Hematopoietic multipotent progenitor cell (in vitro differentiated cells): ENCODE measurements at places on chromosomes 1 and 21.
A peak's percentile ranks its signal among the peaks of the same experiment; 100 is the strongest.

DNA sequence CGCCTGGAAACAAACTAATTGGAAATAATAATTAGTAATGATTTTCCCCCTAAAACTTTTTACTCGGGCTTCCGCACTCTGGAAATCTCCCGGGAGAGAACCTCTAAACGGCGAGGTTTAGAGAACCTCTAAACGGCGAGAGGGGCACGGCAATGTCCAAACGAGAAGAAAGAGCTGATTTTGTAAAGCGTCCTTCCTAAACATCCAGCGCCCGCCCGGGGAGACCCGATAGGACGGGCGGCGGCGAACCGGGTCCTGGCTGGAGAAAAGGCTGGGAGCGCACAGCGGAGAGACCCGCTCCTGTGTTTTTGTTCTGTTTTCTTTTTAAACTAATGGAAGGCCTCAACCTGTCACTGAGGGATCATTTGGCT is 1.6 kb downstream of the PAX7 start:
- no peak for DNase-seq

DNA sequence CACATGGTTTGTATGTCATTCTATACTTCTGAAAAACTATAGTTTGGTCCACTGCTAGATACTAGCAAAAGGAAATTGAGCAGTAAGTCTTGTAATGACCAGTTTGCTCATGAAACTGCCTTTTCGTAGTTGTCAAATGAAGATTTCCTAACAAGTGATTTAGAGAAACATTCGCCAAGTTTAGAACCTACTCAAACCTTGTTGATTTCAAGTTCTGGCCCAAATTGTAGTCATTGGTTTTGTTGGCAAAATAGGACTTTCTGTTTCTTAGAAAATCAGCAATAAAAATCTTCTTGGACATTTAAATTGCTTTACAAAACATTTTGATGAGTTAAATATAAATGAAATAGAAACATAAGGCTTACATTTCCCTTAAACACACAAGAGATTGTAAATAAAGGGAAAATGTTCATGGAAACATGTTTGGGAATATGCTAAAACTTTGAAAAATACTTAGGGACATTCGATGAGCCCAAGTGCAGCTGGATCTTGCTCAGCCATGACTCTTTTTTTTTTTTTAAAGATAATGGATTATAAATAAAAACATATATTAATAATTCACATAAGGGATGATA is 178.5 kb upstream of the LYPLAL1 start:
- no peak for DNase-seq

- no peak for DNase-seq
Observed at GRCh38 chr1:239426821-239427475, 40.6 kb downstream of the CHRM3 start.

DNA sequence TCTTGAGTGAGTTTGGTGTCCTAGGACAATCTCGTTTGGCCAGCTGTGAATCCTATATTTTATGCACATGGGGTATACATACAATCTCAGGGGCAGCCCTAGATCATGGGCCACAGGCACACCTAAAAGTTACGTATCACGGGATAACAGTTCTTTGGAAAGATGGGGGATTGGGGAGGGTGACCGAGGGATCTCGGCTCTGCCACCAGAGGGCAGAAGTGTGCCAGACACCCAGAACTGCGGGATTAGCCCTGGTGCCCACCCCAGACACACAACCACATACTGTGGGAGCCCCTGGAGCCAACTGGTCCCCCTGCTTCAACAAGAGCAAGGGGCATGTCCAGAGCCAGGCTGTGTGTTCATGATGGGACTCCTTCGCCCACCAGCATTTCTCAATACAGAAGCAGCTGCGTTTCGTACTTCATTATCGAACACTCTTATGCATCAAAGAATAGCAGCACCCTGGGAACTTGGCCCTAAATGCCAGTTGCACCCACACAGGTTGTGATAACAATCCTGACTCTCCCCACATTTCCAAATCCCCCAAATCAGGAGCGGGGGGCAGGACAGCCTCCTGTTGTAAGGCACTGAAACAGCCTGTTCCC is 37.4 kb downstream of the TMCO4 start:
- peak; percentile 36 for DNase-seq

GRCh38 chr1:61011561-61012263 is 70.6 kb upstream of the NFIA start:
- no peak for DNase-seq

DNA sequence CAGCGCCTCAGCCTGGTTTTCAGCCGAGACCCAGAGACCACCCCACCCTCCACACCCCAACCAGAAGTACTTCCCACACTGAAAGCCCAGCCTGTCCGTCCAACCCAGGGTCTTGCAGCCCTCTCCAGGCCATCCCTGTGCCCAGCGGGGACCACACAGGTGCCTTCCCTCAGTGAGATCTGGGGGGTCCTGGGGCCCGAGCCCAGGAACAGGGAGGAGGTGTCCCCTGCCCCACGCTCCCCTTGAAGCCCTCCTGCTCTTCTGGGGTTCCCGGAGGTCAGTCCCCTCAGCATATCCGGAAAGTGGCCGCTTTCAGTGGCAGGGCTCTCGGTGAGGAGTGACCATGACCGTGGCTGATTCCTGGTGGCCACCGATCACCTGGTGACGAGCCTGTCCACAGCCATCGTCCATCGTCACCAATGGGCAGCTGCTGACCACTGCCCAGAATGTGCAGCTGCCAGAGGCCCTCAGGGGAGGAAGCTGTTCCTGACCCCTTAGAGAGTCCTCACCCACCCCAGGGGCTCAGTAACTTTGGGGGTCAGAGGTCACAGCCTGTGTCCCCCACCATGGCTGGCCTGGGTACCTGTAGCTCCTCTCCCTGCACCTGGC is 3.4 kb downstream of the TMEM240 start:
- no peak for DNase-seq

- DNase-seq: no peak
Observed at GRCh38 chr1:40394491-40395172, 21.1 kb downstream of the SMAP2 start.

DNA sequence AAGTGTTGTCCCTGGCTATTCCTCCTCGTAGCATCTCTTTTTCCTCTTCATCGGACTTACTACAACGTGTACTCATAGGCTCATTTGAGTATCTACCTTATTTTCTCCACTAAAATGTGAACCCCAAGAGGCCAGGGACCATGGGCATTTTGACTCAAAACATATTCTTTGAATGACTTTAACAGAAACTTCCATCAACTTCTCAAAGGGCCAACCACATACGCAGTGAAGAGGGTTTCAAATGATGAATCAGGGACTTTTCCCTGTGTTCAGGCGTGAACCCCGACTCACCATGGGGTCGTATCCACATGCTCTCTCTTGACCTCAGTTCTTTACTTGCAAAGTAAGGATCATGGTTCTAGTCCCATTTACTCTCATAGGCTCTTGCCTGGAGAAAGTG is 20.2 kb upstream of the GPR137B start:
- DNase-seq: no peak

- DNase-seq: no peak
Observed at GRCh38 chr1:1541956-1542765, 1.7 kb upstream of the TMEM240 start.

DNA sequence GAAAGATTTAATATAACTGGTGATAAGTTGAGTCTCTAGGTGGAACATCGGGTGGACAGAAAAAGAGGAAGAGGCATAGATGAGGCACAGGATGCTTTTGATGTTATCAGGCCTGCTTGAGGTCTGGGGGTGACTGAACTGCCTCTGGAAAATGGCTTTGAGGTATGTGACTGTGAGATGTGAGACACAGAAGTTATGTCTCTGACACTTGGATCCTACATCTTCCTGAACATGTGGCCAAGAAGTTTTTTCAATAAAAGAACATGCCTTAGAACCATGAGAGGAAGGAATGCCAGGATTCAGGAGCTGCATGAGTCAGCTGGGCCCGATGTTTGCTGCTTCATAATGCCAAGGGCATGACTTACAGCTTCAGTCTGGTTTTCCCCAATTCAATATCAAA is 11.5 kb upstream of the AIM2 start:
- peak; percentile 75 for DNase-seq

DNA sequence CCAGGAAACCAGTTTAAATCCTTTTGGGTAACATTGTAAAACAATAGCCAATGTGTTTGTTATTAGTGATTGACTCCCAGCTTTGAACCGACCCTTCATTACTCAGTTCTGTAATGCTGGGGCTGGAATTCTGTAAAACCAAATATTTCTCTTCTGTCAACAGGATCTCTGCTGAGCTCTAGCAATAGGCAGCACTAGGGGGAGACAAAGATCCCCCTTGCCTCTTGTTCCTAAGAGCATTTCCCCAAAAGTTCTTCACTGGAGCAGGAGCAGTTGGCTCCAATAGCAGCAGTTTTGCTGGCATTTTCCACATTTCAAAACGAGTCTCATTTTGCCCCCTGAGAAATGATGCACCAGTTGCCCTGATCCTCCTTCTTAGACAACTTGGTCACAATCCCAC is 1671.1 kb downstream of the MRPL39 start:
- no peak for DNase-seq

DNA sequence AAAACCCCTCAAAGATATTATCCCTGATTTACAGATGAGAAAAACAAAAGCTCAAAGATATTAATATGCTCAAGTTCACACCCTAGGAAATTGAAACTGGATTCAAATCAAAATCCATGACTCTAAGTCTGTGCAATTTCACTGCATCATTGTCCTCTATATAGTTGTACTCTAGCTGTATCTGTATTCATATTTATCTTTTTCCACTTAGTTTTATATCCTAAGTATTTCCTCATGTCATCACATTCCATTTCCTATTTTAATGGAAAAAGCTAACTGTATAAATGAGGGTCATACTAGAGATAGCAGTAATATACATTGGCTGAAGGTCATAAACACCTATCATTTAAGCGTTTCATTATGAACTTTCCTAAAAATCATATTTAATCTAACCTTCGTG is 42.2 kb upstream of the RALGPS2 start:
- DNase-seq: no peak

DNA sequence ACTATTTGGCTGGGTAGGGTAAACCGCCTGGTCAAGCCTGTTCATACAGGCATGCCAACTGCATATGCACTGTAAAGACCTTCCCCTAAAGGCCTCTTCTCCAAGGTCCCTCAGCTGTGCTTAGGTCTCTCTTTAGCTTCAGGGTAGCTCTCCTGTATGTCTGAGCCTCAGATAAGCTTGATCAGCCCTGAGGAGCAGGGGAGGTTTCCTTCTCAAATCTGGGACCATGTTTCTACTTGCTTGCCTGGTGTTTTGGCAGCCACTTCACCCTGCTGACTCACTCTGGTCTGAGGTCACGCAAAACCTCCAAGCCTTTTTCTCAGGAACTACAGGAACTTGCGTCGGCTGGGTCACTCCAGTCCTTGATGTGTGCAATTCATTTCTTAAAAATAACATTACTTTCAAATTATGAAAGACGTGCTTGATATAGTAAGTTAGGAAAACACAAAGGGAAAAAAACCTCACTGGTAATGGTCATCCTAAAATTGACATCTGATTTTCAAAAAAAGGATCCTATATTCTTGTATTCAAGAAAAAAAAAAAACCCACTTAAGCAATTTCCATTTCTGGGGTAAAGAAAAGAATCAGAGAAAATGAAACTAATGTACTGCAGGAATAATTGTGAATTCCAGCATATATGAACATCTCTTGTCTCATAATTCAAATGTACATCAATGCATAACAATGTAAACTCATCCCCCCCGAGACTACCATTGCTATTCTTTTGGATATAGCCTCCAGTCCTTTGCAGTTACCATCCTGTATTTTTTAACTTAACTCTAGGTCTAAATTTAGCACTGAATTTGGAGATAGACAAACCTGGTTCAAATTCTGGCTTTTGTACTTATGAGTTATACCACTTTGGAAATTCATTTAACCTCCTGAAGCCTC is 24.8 kb upstream of the RNF19B start:
- DNase-seq: peak; percentile 64
